ENCODE measurements at places on chromosomes 1 and 21.
A peak's percentile ranks its signal among the peaks of the same experiment; 100 is the strongest.

DNA sequence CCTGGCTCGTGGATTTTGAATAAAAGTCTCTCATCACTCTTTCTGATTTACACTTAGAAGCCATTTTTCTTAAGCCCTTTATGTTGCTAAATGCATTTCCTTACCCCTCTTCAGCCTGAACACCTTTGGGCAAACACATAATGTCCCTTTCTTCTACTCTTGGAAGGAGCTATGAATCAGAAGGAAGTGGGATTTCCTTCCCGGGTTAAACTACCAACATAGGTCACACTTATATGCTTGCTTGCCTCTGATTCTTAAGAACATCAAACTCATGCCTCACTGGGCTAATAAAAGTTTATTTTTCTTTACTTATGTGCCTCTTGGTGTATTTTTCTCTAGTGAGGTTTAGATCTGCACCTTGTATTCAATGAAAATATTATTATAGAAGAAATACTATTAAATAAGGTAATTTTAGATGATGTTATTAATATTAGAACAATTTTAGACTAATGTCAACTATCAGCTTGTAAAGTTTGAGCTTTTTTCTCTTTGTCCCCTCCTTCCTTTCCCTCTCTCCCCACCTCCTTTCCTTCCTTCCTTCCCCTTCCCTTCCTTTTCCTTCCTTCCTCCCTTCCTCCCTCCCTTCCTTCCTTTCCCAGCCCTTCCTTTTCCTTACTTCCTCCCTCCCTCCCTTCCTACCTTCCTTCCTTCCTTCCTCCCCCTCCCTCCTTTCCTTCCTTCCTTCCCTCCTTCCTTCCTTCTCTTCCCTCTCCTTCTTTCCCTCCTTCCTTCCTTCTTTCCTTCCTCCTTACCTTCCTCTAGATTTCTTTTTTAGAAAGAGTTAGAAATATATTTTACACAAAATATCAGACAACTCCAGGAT is 66.5 kb upstream of the KCNJ6 start:
- no peak for DNase-seq

DNA sequence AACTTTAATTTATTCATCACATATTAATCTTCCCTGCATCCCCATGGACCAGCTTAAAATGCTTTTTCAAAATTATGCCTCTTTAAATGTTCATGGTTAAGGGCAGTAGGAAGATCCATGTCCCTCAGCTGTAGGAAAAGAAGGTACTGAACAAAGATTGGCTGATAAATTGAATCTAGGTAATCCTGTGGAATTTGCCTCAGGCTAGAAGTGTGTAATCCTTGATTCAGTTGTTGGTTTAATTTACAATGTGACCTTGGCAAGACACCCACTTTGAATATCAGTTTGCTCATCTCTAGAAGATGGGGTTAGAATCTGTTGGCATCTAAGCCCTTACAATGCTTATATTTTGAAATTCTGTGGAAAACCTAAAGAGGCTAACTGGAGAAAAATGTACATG is 6.1 kb downstream of the TTC4 start:
- no peak for DNase-seq

DNA sequence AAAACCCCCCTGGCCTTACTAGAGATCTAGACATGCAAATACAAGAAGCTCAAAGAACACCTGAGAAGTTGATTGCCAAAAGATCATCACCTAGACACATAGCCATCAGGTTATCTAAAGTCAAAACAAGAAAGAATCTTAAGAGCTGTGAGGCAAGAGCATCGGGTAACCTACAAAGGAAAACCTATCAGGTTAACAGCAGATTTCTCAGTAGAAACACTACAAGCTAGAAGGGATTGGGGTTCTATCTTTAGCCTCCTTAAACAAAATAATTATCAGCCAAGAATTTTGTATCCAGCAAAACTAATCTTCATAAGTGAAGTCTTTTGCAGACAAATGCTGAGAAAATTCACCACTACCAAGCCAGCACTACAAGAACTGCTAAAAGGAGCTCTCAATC is 12.2 kb upstream of the SPRR2F start:
- no peak for DNase-seq

GRCh38 chr1:92817986-92818764 is 13.7 kb upstream of the RPL5 start:
- DNase-seq, result peak; percentile 8
